ENCODE measurements at places on chromosomes 3 and 15. TPM values are rescaled to one million over a fixed set of nuclear protein-coding genes. Genes with fewer than 3 reads are reported as not detected.

DNA sequence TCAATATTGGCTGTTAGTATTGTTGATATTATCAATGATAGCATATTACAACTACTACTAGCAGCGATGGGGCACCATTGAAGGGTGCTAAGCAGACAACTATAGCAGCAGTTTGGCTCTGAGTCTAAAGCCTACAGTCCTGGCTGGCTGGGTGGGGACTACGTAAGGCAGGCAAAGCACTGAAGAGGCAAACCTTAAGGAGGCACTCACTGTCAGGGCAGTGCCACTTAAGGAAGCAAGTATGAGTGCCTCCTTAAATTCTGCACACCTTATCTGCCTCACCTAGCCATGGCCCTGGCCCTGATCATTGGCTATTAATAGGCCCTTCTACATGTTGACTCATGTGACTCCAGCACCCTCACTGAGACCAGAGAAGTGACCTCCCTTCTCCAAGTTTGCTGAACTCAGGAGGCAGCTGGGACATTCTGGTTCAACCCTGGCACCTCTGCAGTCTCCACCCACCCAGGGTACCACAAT lies 20.6 kb downstream of the CDCP1 start:
- no peaks in the 10 kb centered on the region for H3K27me3 ChIP-seq
- H3K4me1 ChIP-seq = peaks cover 5% of the 10 kb centered on the region
- H3K36me3 ChIP-seq = no peaks in the 10 kb centered on the region
- no peak for DNase-seq
- H3K27ac ChIP-seq = no peak overlapping the region
- H3K4me3 ChIP-seq = no peak overlapping the region

DNA sequence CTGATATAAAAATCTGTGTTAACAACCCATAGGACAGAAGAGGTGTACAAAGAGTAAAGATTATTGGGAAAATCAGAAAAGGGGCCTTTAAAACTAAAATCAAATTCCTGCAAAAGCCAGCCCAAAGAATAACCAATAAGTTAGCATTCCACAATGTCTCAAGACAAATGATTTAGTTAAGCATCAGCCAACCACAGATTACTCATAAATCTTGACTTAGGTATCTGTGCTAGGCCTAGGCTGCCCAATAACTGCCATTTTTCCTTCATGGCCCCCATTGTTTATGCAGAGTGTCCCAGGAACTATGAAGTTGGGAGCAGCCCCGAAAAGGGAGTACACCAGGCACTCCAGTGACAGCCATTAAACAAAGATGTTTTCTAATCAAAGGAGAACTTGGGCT lies 7.4 kb downstream of the TRANK1 start:
- H3K4me3 ChIP-seq = no peak overlapping the region
- H3K27ac ChIP-seq = peak overlapping the region; percentile 78
- H3K4me1 ChIP-seq = peaks cover 58% of the 10 kb centered on the region
- no peak for DNase-seq

- H3K4me3 ChIP-seq = no peak overlapping the region
- H3K36me3 ChIP-seq = no peaks in the 10 kb centered on the region
- H3K27me3 ChIP-seq = peaks cover 42% of the 10 kb centered on the region
These were observed 88.7 kb upstream of the IQSEC1 start for GRCh38 chr3:13161771-13162535.

DNA sequence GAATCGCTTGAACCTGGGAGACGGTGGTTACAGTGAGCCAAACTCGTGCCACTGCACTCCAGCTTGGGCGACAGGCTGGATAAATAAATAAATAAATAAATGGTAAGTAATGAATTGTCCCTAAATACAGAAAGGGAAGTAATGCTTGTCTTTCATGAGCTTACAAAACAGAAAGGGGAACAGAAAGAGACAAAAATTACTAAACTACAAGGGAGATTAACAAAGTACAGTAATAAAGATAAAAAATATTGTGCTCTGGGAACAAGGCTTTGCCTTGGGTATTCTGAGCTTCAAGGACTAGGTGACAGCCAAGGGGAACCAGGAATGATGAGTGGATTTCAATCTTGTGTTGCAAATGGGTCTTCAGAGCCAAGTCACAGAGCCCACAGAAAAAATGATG lies 9.2 kb upstream of the HLTF start:
- H3K36me3 ChIP-seq = no peaks in the 10 kb centered on the region
- no peaks in the 10 kb centered on the region for H3K27me3 ChIP-seq
- no peaks in the 10 kb centered on the region for H3K4me1 ChIP-seq
- no peak for DNase-seq
- H3K4me3 ChIP-seq = no peak overlapping the region

DNA sequence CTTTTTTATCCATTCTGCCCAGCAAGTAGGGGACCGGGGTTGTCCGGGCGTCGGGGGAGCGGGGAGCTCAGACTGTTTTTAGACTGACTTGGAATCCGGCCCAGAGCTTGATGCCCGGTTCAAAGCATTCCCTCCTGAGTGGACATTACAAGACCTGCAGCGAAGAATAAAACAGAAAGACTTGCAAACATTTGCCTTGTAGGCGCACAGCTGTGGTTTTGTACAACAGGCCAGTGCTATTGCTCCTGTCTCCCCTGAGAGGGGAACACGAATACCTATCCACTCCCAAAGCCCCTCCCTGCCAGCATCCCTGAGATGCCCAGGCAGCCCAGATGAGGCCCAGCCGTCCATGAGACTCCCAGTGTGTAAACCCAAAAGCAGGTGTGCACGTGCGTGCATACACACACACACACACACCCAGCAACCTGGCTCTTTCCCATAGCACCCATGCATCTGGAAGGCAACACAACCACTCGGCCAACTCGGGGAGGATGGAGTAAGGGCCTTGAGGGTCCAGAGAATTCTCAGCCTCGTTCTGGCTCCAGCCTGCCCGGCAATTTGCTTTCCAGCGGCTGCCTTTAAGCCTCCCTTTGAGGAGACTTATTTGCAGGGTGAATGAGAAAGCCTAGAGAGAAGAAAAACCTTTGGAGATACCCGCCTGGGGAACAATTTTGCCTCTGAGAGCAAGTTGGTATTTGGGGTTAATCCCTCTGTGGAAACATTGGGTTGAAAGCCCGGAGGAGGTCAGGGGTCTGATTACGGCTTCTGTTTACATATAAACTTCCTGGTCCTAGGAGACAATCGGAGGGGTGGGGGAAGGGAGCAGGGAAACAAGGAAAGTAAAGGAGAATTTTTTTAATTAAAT lies 161.0 kb upstream of the HES1 start:
- no peaks in the 10 kb centered on the region for H3K36me3 ChIP-seq
- peaks cover 65% of the 10 kb centered on the region for H3K4me1 ChIP-seq
- peak overlapping the region; percentile 51 for H3K27ac ChIP-seq
- no peak for DNase-seq

DNA sequence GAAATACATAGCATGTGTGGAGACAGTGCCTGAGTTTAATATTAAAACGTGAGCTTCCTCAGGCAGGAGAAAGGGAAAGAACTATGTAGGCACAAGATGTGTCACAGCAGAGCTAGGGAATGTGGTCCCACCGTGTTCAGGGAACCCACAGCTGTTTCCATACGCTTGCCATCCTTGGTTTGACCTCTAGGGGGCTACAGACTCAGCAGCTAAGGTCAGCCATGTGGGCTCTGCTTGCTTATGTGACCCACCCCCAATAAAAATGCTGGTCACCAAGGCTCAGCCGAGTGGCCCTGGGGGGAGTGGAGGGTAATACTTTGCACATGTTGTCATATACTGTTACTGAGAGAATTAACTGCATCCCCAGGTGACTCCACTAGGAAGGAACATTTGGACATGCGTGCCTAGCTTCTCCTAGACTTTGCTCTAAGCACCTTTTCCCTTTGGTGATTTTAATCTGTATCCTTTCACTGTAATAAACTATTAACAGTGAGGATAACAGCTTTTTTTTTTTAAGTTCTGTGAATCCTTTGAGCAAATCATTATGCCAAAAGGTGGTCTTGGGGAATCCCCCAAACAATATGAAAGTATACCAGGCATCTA lies 3.3 kb downstream of the TUBGCP5 start:
- no peak overlapping the region for H3K27ac ChIP-seq
- H3K27me3 ChIP-seq = no peaks in the 10 kb centered on the region
- peak; percentile 56 for DNase-seq
- H3K36me3 ChIP-seq = peaks cover 15% of the 10 kb centered on the region
- no peak overlapping the region for H3K4me3 ChIP-seq

DNA sequence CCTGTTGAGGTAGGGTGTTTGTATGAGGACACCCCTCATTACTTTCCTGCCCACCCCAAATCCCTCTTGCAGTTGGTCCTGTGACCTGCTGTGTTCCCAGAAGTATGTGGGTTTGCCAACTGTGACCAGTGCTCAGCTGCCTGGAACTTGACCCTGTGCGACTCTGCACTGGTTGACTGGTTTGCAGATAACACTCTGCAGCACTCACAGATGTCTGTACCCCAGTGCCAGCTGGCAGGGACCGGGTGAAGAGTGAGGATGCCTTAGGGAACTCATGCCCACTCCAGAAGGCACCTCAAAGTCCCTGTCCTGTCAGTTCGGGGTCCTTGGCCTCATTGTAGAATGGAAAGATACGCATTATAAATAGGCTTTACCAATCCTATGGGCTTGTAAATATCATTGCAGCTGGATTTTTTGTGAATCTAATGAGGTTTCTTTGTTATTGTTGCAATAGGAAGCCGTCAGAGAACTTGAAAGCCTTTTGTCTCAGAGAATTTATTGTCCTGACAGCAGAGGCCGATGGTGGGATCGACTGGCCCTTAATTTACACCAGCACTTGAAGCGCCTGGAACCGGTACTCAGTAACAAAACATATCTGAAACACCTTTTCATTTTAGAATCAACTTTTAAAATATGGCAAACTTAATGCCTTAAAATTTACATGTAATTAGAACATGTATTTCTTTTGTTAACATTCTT lies 18.2 kb downstream of the FAN1 start:
- no peaks in the 10 kb centered on the region for H3K4me1 ChIP-seq
- no peaks in the 10 kb centered on the region for H3K27me3 ChIP-seq
- DNase-seq = no peak

DNA sequence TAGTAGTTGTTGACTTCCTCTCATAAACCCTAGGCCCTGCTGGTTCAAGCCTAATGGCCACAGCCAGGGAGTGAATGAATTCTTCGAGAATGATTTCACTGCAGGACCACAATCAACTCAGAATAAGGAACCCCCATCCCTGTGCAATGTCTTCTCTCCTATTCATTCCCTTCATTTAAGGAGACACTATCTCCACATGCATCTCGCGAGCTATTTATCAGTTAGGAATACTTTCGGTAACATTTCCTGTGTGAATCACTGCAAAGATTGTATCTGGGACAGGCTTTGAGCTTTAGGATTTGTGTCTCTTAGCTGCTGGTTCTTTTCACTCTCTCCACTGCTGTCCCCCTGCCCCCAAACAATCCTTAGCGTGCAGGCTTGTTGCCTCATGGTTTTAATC lies 94.4 kb downstream of the MYLK start:
- no peak overlapping the region for H3K4me3 ChIP-seq
- H3K4me1 ChIP-seq = peaks cover 28% of the 10 kb centered on the region
- peak overlapping the region; percentile 18 for H3K27ac ChIP-seq
- no peak for DNase-seq
- H3K36me3 ChIP-seq = no peaks in the 10 kb centered on the region

DNA sequence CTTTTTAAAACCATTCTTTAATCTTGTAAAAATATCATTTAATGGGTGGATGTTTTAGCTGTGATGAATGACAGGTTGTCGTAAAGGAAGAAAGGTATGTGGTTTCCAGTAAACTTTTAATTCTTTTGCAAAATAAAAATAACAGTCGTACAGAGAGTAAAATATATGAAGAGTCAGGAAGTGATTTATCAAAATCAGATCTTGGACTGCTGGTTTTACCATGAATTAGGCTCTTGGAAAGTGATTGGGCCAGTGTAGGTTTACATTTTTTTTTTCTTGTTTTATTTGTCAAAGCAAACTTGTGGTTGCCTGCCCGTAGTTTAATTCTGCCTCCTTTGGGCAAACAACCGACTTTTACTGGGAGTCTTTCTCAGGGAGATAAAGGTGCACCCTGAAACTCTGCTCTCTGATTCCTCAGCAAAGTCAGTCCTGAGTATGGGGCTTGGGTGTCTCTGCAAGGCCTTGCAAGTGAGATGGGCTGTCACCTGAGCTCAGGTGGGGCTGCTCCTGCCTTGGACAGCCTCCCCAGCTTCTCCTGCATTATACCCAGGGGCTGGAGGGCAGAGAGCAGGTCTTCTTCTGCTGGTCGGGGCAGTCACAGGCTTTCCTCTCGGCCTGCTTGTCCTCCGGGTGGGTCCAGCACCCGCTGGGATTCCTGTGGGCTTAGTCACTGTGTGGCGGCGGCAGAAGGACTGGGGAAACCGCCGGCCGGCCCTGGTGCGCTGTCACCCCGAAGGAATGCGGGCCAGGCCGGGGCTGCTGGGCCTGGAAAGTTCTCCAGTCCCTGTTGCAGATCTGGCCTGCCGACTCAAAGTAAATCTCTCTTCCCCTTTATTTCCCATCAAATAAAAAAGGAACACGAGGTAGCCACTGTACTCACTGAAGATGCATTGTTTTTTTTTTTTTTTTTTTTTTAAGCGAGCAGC lies 79.0 kb downstream of the IGF1R start:
- H3K4me1 ChIP-seq = peaks cover 65% of the 10 kb centered on the region
- no peaks in the 10 kb centered on the region for H3K27me3 ChIP-seq
- peak overlapping the region; percentile 100 for H3K27ac ChIP-seq
- H3K4me3 ChIP-seq = peak overlapping the region; percentile 47
- DNase-seq = peak; percentile 78

GRCh38 chr3:78967061-78967460 lies 800.7 kb downstream of the ROBO1 start:
- peaks cover 7% of the 10 kb centered on the region for H3K36me3 ChIP-seq
- peaks cover 15% of the 10 kb centered on the region for H3K4me1 ChIP-seq
- no peak overlapping the region for H3K4me3 ChIP-seq
- DNase-seq = no peak
- no peaks in the 10 kb centered on the region for H3K27me3 ChIP-seq
- H3K27ac ChIP-seq = no peak overlapping the region

DNA sequence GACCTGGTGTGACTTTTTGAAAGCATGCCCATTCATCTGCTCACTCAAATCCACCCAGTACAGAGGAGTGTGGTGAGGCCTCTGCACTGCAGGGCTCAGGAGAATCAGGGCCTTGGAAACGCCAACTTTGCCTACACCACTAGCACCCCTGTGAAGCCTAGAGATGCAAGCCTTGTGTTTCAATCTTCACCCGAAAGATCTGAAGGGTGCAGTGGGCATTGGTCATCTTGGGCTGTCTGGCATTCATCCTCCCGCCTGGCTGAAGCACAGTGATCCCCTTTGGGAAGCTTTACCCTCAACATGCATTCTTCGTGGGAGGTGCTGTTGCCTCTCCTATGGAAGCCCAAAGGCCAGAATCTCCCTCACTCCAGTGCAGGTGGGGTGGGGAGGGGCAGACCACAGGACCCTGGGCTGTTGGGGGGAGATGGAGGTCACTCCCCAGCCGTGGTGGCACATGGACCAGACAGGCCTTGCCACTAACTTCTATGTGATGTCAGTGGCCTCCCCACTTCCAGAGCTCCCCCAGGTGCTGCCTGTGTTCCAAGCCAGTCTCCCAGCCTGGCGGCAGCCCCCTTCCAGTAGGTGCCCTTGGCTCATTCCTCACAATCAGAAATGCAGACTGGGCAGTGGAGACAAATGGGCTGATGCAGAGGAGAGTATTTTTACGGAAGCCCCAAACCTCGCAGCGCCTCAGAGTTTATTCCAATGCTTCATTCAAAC lies 92.5 kb downstream of the ADAMTS17 start:
- H3K36me3 ChIP-seq = peaks cover 27% of the 10 kb centered on the region
- peak; percentile 9 for DNase-seq
- no peak overlapping the region for H3K4me3 ChIP-seq
- H3K4me1 ChIP-seq = peaks cover 8% of the 10 kb centered on the region
- H3K27me3 ChIP-seq = no peaks in the 10 kb centered on the region

GRCh38 chr3:87837076-87837475 lies 221.7 kb downstream of the CGGBP1 start:
- no peak overlapping the region for H3K27ac ChIP-seq
- no peak overlapping the region for H3K4me3 ChIP-seq
- no peaks in the 10 kb centered on the region for H3K36me3 ChIP-seq
- no peaks in the 10 kb centered on the region for H3K27me3 ChIP-seq
- DNase-seq = no peak
- H3K4me1 ChIP-seq = no peaks in the 10 kb centered on the region

Gene SLC24A5
- total RNA-seq = not detected

Gene GLDN
- total RNA-seq = 0.49 TPM

Gene LSMEM2
- total RNA-seq = 0.38 TPM
